ENCODE measurements at places on chromosomes 6 and 20.

DNA sequence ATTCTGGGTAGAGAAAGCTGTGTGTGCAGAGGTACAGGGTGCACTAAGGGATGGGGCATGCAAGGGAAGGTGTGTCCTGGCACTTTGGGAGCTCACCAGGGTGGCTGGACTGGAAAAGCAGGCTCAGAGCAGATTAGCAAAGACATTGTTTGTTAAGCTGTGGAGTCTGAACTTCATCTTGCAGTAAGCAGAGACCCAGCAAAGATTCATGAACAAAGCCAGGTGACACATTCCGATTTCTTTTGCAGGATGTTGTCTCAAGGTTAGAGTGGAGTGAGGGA is 28.8 kb downstream of the DUSP22 start:
- no peaks in the 10 kb centered on the region for H3K27me3 ChIP-seq
- no peak overlapping the region for H3K27ac ChIP-seq
- H3K4me1 ChIP-seq: peaks cover 23% of the 10 kb centered on the region

DNA sequence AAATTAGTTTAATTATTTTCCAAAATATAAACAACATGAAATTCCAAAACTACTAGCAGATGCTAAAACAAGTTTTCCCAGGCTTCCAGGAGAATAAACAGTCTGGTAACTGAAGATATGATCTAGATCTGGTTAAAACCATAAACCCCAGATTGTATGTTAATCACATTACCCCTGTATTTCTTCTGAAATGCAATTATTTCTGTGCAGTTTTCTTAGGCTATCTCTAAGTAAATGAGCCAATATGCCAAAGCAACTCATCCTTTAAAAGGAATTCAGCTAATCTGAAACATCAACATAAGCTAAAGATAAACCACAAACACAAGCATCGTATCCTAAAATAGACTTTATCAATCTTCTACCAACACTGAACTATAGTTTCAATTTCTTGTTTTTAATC is 44.6 kb upstream of the SENP6 start:
- no peaks in the 10 kb centered on the region for H3K4me1 ChIP-seq
- peaks cover 6% of the 10 kb centered on the region for H3K27me3 ChIP-seq

GRCh38 chr6:18680842-18681241 is 293.7 kb downstream of the RNF144B start:
- H3K27me3 ChIP-seq: no peaks in the 10 kb centered on the region
- H3K4me3 ChIP-seq: no peak overlapping the region
- DNase-seq: no peak
- H3K27ac ChIP-seq: no peak overlapping the region
- no peaks in the 10 kb centered on the region for H3K36me3 ChIP-seq

- DNase-seq: no peak
- H3K4me3 ChIP-seq: no peak overlapping the region
- H3K27ac ChIP-seq: no peak overlapping the region
- H3K36me3 ChIP-seq: no peaks in the 10 kb centered on the region
- peaks cover 1% of the 10 kb centered on the region for H3K27me3 ChIP-seq
- H3K4me1 ChIP-seq: no peaks in the 10 kb centered on the region
Observed at GRCh38 chr6:165573671-165574070, 89.4 kb downstream of the PDE10A start.

DNA sequence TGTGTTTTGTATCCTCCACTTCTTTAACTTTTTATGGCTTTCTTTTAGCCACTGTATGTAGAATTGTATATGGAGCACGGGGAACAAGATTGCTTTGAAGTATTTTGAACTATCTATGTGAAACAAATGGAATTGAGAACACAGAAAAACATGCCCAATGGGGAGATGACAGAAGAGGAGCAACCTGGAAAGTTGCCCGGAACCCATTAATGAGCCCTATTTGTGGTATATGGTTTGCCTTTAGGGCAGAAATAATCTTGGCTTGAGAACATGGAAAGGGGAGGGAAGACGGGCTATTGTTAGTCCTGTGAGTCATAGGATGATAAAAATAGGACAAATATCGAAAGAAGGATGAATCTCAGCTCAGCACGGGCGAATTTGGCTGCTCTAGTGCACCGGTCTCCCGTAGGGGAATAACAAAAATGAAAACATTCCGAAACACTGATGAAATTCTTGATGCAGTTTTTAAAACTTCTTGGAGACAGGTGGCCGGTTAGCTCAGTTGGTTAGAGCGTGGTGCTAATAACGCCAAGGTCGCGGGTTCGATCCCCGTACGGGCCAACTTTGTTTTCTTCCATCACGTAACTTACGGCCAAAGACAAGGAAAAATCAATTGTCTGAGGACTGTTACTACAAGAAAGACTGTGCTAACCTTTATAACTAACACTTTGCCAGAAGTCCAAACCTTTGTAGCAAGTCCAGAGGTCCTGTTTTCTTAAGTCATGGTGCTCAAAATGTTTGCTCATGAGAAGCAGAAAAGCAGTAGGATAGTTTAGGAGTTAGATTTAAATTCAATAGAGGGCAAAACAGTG is 15.7 kb downstream of the HMGN4 start:
- no peaks in the 10 kb centered on the region for H3K27me3 ChIP-seq
- H3K4me3 ChIP-seq: no peak overlapping the region
- H3K36me3 ChIP-seq: no peaks in the 10 kb centered on the region
- peaks cover 20% of the 10 kb centered on the region for H3K4me1 ChIP-seq
- DNase-seq: peak; percentile 92

GRCh38 chr6:156597095-156597494 is 180.1 kb upstream of the ARID1B start:
- no peaks in the 10 kb centered on the region for H3K4me1 ChIP-seq
- H3K27ac ChIP-seq: no peak overlapping the region
- H3K36me3 ChIP-seq: no peaks in the 10 kb centered on the region
- peaks cover 2% of the 10 kb centered on the region for H3K27me3 ChIP-seq
- H3K4me3 ChIP-seq: no peak overlapping the region

DNA sequence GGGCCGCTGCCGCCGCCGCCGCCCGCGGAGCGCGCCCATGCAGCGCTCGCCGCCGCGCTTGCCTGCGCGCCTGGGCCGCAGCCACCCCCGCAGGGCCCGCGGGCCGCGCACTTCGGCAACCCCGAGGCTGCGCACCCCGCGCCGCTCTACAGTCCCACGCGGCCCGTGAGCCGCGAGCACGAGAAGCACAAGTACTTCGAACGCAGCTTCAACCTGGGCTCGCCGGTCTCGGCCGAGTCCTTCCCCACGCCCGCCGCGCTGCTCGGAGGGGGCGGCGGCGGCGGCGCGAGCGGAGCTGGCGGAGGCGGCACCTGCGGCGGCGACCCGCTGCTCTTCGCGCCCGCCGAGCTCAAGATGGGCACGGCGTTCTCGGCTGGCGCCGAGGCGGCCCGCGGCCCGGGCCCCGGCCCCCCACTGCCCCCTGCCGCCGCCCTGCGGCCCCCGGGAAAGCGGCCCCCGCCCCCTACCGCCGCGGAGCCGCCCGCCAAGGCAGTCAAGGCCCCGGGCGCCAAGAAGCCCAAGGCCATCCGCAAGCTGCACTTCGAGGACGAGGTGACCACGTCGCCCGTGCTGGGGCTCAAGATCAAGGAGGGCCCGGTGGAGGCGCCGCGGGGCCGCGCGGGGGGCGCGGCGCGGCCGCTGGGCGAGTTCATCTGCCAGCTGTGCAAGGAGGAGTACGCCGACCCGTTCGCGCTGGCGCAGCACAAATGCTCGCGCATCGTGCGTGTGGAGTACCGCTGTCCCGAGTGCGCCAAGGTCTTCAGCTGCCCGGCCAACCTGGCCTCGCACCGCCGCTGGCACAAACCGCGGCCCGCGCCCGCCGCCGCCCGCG is 730 bp downstream of the INSM1 start:
- H3K4me3 ChIP-seq: no peak overlapping the region
- peaks cover 16% of the 10 kb centered on the region for H3K4me1 ChIP-seq
- no peaks in the 10 kb centered on the region for H3K36me3 ChIP-seq
- H3K27ac ChIP-seq: no peak overlapping the region

- DNase-seq: no peak
- H3K4me1 ChIP-seq: no peaks in the 10 kb centered on the region
- no peak overlapping the region for H3K4me3 ChIP-seq
Observed at GRCh38 chr6:104813552-104813951, 46.2 kb downstream of the HACE1 start.

DNA sequence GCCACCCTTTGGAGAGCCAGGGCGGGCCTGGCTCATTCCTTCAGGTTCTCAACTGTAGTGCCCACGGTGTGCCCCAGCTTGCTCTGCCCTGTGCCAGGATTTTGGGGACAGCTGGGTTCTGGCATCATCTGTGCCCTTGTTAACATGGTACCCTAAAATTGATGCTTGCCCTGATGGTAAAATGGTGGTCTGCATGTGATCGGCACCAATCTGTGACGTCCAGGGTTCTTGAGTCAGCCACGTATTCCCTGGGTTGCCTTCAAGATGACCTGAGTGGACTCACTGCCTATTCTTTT is 31.2 kb upstream of the APCDD1L start:
- peaks cover 4% of the 10 kb centered on the region for H3K27me3 ChIP-seq
- no peak overlapping the region for H3K27ac ChIP-seq
- no peak overlapping the region for H3K4me3 ChIP-seq
- no peaks in the 10 kb centered on the region for H3K36me3 ChIP-seq
- DNase-seq: no peak
- H3K4me1 ChIP-seq: peaks cover 2% of the 10 kb centered on the region

DNA sequence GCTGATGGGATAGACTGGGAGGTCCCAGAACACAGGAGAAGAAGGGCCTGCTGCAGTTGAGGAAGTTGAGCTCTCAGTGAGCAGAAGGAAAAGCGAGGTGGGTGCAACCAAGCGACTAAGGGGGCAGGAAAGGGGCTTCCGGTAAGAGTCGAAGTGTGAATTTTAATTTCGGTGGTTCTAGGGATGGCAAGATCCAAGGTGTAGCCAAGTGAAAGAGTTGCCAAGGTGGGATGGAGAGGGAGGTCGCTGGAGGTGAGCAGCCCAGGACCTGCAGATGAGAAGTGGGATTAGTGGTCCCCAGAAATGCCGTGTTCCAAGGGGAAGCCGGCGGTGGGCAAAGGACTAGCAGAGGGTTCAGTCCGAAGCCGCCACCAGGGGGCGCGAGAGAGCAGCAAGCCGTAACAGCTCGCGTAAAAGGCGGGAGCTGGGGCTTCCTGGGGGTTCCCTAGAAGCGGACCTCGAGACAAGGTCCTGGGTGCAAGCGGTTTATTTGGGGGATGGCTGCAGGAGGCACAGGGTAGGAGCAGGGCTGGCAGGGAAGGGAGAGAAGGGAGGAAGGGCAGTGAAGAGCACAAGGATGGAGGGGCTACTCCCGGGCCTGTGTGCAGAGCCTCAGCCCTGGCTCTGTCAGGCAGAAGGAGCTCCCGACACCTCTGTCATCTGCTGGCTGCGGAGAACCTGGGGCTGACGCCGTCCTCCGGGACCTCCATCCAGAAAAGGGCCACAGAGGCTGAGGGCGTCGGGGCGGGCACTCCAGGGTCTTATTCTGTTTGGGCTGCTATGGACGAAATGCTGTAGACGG is 103.6 kb downstream of the PAX1 start:
- H3K27me3 ChIP-seq: no peaks in the 10 kb centered on the region
- H3K4me3 ChIP-seq: no peak overlapping the region
- peak; percentile 58 for DNase-seq

- no peaks in the 10 kb centered on the region for H3K4me1 ChIP-seq
- no peak for DNase-seq
- no peaks in the 10 kb centered on the region for H3K27me3 ChIP-seq
- peaks cover 20% of the 10 kb centered on the region for H3K36me3 ChIP-seq
Observed at GRCh38 chr6:87561017-87561416, 28.8 kb downstream of the RARS2 start.

DNA sequence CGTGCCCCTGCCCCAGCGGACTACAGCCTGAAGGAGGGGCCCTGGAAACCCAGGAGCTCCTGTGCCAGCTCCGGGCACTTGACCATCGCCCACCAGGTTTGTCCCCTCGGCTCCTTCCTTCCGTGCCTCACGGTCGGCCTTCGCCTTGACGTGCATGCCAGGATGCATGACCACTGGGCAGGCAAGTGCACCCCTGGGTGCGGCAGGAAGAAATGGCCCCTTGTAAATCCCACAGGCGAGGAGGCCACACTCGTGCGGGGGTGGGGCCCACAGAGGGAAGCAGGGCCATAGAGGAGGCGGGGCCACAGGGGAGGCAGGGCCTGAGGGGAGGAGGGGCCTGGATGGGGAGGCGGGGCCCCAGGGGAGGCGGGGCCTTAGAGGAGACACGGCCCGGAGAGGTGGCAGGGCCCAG is 81.7 kb downstream of the YTHDF1 start:
- H3K4me1 ChIP-seq: no peaks in the 10 kb centered on the region
- H3K4me3 ChIP-seq: no peak overlapping the region
- H3K36me3 ChIP-seq: no peaks in the 10 kb centered on the region
- peaks cover 14% of the 10 kb centered on the region for H3K27me3 ChIP-seq

- no peaks in the 10 kb centered on the region for H3K27me3 ChIP-seq
- H3K4me3 ChIP-seq: no peak overlapping the region
- H3K36me3 ChIP-seq: no peaks in the 10 kb centered on the region
- no peak for DNase-seq
Observed at GRCh38 chr6:21997119-21998037, 299.5 kb downstream of the PRL start.

DNA sequence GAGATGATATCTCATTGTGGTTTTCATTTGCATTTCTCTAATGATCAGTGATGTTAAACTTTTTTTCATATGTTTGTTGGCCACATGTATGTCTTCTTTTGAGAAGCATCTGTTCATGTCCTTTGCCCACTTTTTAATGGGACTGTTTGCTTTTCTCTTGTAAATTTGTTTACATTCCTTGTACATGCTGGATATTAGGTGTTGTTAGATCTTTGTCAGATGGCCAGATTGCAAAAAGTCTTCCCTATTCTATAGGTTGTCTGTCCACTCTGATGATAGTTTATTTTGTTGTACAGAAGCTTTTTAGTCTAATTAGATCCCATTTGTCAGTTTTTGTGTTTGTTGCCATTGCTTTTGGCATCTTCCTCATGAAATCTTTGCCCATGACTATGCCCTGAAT is 172.4 kb downstream of the TBC1D32 start:
- peaks cover 41% of the 10 kb centered on the region for H3K36me3 ChIP-seq
- H3K4me3 ChIP-seq: no peak overlapping the region
- DNase-seq: no peak
- no peaks in the 10 kb centered on the region for H3K27me3 ChIP-seq
- H3K4me1 ChIP-seq: no peaks in the 10 kb centered on the region

- H3K4me1 ChIP-seq: no peaks in the 10 kb centered on the region
- no peaks in the 10 kb centered on the region for H3K27me3 ChIP-seq
- DNase-seq: no peak
Observed at GRCh38 chr20:3309226-3309625, 70.2 kb upstream of the SLC4A11 start.

- DNase-seq: no peak
- no peaks in the 10 kb centered on the region for H3K27me3 ChIP-seq
- H3K4me3 ChIP-seq: no peak overlapping the region
- no peak overlapping the region for H3K27ac ChIP-seq
- peaks cover 3% of the 10 kb centered on the region for H3K4me1 ChIP-seq
Observed at GRCh38 chr6:161544801-161545480, 271.1 kb upstream of the AGPAT4 start.

DNA sequence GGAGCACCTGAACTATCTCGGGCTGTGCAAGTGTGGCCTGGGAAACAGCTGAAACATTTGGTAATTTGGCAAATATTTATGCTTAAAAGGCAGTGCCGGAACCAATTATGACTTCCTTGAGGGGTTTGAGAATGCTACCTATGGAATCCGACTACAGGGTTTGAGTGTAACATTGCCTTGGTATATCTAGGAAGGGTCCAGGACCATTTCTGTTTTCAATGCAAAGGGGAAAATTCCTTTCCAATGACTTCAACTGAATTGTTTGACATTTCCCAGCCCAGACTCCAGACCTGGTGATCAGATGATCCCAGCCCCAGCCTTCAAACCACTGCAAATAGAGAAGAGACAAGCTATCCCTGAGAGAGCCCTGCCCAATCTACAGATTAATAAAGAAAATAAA is 4.6 kb upstream of the PPP1R3G start:
- peaks cover 2% of the 10 kb centered on the region for H3K4me1 ChIP-seq
- H3K27me3 ChIP-seq: peaks cover 16% of the 10 kb centered on the region
- no peak overlapping the region for H3K27ac ChIP-seq
- DNase-seq: no peak
- no peak overlapping the region for H3K4me3 ChIP-seq

GRCh38 chr6:149891259-149891658 is 6.7 kb downstream of the RAET1E start:
- no peak overlapping the region for H3K27ac ChIP-seq
- H3K4me3 ChIP-seq: no peak overlapping the region
- DNase-seq: no peak
- H3K4me1 ChIP-seq: peaks cover 7% of the 10 kb centered on the region

All from activated CD8-positive, alpha-beta T cell treated with anti-CD3 and anti-CD28 coated beads for 36 hours (primary cell).